ENCODE measurements at places on chromosomes 2 and 18. TPM values are rescaled to one million over a fixed set of nuclear protein-coding genes. Genes with fewer than 3 reads are reported as not detected.

DNA sequence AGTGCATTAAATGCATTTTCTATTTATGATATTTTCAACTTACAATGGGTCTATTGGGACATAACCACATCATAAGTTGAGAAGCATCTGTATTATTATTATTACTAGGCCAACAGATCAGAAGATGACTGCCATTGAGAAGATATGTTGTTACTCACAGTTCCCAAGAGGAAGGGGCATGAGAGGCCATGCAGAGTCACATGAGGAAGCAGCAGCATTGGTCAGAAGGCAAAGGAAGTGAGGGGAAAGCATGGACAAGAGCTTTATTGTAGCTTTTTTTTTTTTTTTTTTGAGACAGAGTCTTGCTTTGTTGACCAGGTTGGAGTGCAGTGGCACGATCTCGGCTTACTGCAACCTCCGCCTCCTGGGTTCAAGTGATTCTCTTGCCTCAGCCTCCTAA lies 66.2 kb upstream of the LCLAT1 start:
- H3K4me3 ChIP-seq = no peak overlapping the region
- DNase-seq = no peak
- H3K4me1 ChIP-seq = no peaks in the 10 kb centered on the region

- H3K27me3 ChIP-seq = no peaks in the 10 kb centered on the region
- H3K4me3 ChIP-seq = no peak overlapping the region
- H3K4me1 ChIP-seq = peaks cover 21% of the 10 kb centered on the region
- no peak for DNase-seq
- H3K27ac ChIP-seq = peak overlapping the region; percentile 50
- H3K36me3 ChIP-seq = peaks cover 24% of the 10 kb centered on the region
Observed at GRCh38 chr2:226934546-226935201, 98.8 kb downstream of the RHBDD1 start.

- no peak overlapping the region for H3K4me3 ChIP-seq
- H3K36me3 ChIP-seq = no peaks in the 10 kb centered on the region
- no peak for DNase-seq
- no peak overlapping the region for H3K27ac ChIP-seq
- no peaks in the 10 kb centered on the region for H3K27me3 ChIP-seq
Observed at GRCh38 chr2:106812383-106812782, 73.6 kb downstream of the ST6GAL2 start.

GRCh38 chr2:48315896-48316194 lies 214.1 kb upstream of the STON1 start:
- DNase-seq = no peak
- peaks cover 43% of the 10 kb centered on the region for H3K4me1 ChIP-seq
- H3K36me3 ChIP-seq = peaks cover 7% of the 10 kb centered on the region
- peak overlapping the region; percentile 96 for H3K4me3 ChIP-seq
- H3K27me3 ChIP-seq = no peaks in the 10 kb centered on the region

DNA sequence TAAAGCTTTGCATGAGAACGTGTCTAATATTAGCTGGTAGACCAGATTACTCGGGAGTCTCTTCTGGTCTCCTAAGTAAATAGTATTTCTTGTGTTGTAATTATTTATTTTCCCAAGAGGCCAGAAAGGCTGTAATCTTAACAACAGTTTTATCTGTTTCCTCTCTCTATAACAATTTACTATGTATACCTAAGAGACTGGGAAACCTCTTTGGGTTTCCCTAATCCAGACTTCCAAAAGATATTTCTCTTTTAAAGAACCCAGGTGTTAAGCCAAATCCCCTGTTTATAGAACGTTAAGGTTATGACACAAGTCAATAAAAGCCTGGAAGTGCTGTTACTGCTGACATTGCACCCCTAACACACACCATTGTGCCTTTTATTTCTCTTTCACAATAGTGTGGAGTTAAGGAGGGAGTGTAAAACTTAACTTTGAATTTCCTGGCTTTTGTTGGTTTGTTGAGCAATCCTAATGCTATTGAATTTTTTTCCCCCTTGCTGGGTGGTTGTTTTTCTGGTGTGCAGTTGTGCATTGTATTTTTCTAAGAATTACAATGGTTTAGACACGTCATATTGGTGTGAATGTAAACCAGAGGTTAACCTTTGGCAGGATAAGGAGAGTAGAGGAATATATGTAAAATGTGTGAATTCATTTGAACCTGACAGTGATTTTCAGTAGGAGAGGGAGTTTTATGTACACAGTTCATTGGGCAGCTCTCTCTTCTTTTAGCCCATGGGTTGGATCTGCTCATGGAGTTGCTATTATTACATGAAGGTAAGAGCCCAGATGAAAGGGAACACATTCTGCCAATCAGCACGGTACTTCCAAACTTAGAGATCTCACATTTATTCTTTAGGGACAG lies 192.8 kb downstream of the MTX2 start:
- peaks cover 57% of the 10 kb centered on the region for H3K27me3 ChIP-seq
- no peak overlapping the region for H3K4me3 ChIP-seq
- DNase-seq = no peak
- H3K27ac ChIP-seq = no peak overlapping the region
- H3K36me3 ChIP-seq = no peaks in the 10 kb centered on the region

CD207 gene
- not detected for polyA plus RNA-seq

PCARE gene
- not detected for polyA plus RNA-seq

HIBCH gene
- polyA plus RNA-seq = 27.0 TPM

PLGLB2 gene
- not detected for polyA plus RNA-seq

HAAO gene
- polyA plus RNA-seq = 3.0 TPM

Measured in naive B cell (primary cell).